ENCODE measurements at places on chromosomes 11 and 22. TPM values are rescaled to one million over a fixed set of nuclear protein-coding genes. Genes with fewer than 3 reads are reported as not detected.

The TIMM8B gene
- 33.3 TPM for total RNA-seq

DNA sequence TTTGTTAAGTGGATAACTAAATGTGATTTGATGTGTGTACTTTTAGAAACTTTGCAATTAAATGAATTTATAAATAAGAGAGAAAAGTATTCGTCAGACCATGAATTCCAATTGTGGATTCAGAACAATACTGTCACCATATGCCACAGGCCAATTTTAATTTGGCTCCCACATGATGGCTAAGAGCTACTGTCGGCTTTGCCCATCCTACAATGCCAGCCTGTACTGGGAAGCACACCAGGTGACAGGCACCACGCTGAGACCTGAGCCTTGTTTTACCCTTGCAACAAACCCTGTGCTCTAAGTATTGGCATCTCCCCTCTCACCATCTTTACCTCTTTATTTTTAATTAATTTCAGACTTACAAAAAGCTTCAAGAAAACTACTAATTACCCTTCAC is 14.0 kb downstream of the RAB30 start:
- H3K27ac ChIP-seq: no peak overlapping the region
- H3K36me3 ChIP-seq: peaks cover 16% of the 10 kb centered on the region
- H3K4me3 ChIP-seq: no peak overlapping the region
- no peak for DNase-seq

The IGLL1 gene
- not detected for total RNA-seq

The CCDC81 gene
- 0.62 TPM for total RNA-seq

- no peaks in the 10 kb centered on the region for H3K27me3 ChIP-seq
- H3K36me3 ChIP-seq: no peaks in the 10 kb centered on the region
- no peak overlapping the region for H3K4me3 ChIP-seq
- DNase-seq: no peak
Measured at GRCh38 chr11:123475469-123475868, 45.4 kb downstream of the GRAMD1B start.

GRCh38 chr11:75148436-75148983 is 2.4 kb upstream of the SLCO2B1 start:
- no peaks in the 10 kb centered on the region for H3K36me3 ChIP-seq
- H3K27me3 ChIP-seq: peaks cover 7% of the 10 kb centered on the region
- peaks cover 13% of the 10 kb centered on the region for H3K4me1 ChIP-seq
- no peak for DNase-seq
- H3K27ac ChIP-seq: no peak overlapping the region

DNA sequence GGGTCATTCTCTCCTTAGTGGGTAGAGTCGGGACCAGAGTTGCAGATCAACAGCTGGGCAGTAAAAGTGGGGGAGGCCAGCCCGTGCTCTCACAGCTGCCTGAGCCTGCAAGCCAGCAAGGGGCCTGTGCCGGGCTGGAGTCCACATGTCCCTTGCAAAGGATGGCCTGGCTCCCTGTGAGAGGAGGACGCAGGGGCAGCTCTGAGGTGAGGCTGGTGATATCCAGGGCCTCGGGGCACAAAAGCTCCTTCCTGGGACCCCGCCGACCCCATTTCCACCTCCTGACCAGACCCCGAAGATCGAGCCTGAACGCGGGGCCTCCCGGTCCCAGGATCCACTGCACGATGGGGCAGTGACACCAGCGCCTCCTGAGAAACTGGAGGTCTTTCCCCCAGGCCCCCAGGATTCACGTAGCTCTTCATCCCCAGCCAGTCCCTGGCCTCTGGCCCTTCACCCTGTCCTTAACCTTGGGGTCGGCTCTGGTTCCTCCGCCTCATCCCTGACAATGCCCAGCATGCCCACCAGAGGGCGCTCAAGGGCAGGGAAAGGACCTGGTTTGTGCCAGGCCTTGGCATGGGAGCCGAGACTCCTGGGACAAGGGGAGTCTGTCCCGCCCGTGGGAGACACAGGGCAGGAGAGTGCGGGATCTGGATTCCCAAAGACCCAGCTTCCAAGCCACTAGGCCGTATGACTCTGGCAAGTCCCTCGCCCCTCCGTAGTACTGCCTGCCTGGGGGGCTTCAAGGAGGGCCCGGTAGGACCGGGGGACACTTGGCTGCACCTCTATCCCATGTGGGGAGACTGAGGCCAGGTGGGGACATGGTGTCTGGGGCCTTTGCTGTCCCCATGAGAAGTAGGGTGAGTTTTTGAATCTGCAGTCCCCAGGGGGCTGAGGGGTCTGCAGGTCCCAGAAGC is 17.8 kb upstream of the WNT7B start:
- no peak overlapping the region for H3K4me3 ChIP-seq
- H3K4me1 ChIP-seq: peaks cover 9% of the 10 kb centered on the region
- no peaks in the 10 kb centered on the region for H3K27me3 ChIP-seq
- no peak overlapping the region for H3K27ac ChIP-seq
- no peaks in the 10 kb centered on the region for H3K36me3 ChIP-seq

DNA sequence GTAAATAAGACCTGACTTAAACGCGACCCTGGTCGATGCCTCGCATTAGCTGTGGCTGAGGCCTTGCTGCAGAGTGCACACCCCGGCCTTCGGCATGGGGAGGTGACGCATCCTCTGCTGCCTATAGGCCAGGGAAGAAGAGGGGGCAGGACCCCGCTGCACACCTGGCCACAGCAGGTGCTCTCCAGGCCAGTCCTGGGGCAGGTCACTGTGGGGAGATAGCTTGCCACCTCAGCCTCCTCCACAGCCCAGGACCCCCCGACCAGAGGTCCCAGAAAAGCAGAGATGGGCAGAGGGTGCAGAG is 12.7 kb downstream of the LRFN4 start:
- DNase-seq: no peak
- no peaks in the 10 kb centered on the region for H3K36me3 ChIP-seq
- H3K27ac ChIP-seq: no peak overlapping the region
- H3K4me1 ChIP-seq: peaks cover 5% of the 10 kb centered on the region

DNA sequence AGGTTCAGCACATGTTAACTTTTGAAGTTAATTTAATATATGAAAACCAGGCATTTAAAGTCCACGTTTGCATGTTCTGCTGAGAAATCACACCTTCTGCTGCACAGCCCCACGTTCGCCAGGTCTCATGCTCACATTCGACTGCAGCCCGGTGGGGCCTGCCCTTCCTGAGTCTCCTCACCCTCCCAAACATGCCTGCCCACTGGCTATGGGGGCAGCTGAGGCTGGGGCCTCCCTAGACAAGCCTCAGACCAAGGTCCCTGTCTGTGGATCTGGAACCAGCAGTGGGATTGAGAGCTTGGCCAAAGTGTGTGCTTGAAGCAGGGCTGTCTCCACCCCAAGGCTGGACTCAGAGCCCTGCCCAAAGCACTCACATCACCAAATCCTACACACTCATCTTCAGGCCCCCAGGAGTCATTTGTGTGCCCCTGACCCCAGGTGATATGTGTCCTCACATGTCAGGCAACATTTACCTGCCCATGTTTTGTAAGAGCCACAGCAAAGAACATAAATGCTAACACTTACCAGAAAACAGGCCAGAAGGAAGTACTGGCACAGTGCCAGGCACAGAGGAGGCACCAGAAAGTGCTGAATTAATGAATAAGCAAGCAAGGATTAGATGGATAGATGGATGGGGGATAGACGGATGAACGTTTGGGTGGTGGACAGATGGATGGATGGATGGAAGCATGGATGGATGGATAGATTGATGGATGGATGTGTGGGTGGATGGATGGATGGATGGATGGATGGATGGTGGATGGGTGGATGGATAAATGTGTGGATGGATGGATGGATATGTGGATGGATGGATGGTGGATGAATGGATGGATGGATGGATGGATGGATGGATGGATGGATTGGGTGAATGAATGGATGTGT is 9.4 kb upstream of the FADD start:
- H3K27ac ChIP-seq: no peak overlapping the region
- no peaks in the 10 kb centered on the region for H3K36me3 ChIP-seq
- H3K27me3 ChIP-seq: peaks cover 9% of the 10 kb centered on the region
- H3K4me3 ChIP-seq: no peak overlapping the region

- H3K4me3 ChIP-seq: no peak overlapping the region
- H3K27me3 ChIP-seq: no peaks in the 10 kb centered on the region
- DNase-seq: no peak
- H3K4me1 ChIP-seq: peaks cover 32% of the 10 kb centered on the region
Measured at GRCh38 chr11:104873252-104873651, 25.0 kb downstream of the CASP12 start.

Data from naive thymus-derived CD8-positive, alpha-beta T cell (primary cell).